ENCODE measurements at places on chromosomes 2 and 18.

GRCh38 chr2:148887350-148888002 lies 12.4 kb downstream of the KIF5C start:
- DNase-seq: no peak

DNA sequence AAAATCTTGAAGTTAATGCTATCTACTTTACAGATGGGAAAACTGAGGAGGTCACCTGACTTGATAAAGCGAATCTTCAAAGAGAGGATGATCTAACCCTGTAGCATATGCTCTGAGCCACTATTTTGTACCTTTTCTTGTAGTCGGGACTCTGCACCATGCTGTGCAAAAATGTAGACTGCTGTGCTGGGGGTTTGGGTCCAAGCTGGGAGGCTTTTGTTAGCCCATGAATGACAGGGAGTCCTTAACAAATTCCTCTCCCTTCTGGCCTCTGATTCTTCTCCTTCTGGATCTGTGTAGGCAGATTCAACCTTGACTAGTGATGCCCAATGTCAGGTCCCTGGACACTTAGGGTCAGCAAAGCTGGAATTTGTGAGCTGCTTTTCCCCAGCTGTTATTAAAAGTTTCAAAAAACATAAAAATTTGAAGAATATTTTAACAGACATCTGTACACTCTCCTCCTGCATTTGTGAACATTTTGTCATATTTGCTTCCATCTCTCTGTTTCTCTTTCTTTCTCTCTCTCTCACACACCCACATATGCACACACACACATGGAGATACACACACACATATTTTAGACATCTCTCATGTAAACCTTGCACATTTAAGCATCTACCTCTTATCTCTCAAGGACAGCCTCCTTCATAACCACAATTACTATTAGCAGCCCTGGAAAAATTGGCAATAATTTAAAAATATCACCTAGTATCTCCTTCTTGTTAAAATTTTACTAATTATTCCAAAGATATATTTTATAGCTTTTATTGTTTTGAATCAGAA lies 335.0 kb upstream of the TRIB2 start:
- no peak for DNase-seq

- peak; percentile 13 for DNase-seq
These were observed 632.4 kb downstream of the NYAP2 start for GRCh38 chr2:226031647-226032501.

DNA sequence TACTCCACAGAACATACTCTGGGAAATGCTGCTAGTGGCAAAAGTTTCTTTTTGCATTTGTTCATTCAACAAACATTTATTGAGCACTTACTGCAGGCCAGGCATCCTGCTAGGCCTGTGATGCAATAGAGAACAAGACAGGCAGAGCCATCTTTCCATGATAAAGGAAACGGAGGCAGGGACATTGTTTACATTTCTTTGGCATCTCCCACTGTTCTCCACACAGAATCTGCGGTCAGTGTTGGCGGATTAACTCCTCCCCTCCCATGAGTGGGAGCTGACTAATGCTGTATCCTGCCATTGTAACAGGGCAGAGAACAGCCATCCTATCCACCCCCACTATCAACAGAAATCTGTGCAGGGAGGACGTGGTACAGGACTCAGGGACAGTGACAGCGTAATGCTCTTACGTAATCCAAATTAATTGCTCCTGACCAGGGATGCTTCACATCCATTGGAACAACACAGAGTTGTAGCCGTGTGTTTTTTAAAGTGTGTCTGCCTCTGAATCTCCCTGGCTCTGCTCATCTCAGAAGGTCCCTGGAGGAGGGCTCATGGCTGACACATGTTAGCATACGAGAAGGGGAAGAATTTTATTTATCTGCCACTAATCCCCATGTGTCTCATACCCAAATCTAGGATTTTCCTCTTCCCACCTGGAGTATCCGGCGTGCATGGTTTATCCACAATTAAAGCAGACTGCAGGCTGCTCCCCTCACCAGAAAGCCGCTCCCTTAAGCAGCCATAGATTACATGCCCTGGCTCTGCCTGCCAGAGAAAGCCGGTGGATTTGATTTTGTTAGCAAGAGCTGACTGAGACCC lies 32.3 kb downstream of the STEAP3 start:
- peak; percentile 6 for DNase-seq

DNA sequence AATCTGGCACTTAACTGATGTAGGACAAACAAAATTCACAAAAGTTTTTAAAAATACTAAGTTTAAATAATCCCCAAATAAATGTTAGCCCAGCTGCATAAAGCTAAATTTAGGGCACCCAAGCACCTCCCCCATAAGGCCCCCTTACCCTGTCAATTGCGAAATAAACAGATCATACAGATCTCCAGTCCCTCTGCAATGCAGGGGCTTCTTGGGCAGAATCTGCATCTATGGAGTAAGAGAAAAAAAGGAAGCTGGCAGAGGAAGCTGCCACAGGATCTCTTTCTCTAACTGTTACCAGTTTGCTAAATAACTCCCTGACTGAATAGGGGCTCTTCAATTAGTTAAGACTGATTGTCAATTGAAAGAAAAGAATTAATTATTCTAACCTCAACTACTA lies 117.7 kb downstream of the MEMO1 start:
- no peak for DNase-seq

DNA sequence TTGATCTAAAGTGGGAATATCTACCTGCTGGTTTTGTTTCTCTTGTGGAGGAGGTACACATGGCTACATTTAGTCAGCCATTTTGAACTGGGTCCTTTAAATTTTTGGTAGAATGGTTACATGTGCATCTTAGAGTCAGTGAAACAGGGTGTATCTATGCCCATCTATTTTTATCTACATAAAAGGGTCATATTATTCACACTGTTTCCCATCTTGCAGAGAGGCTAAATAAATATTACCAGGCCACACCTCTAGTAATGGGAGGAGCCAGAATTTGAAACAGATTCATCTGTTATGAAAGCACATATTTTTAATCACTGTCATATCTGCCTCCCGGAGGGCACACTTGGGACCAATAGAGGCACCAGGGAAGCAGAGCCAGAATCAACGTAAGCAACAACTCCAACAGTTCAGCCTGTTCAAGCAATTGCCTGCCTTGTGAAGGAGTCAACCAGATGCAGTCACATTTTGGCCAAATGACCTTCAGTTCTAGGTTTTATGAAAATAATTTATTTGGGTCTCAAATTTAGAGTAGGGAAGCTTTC lies 376.8 kb downstream of the TSN start:
- DNase-seq: no peak

DNA sequence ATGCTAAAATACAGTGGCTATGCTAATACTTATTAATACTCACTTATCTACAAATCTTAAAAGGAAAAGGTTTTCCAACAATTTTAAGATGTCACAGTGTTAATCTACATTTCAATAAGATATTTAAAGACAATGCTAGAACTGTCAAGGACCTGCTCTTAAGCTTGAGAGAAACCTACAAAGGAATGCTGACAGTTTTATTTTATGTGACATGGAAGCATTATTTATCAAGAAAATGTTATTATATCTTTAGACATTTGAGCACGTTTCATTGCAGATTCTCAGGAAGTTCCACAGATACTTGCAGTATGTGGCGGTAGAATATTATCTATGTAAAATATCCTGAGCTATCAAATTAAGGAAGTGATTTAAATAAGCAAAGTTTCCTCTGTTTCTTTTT lies 1255.7 kb upstream of the ZEB2 start:
- DNase-seq: no peak

DNA sequence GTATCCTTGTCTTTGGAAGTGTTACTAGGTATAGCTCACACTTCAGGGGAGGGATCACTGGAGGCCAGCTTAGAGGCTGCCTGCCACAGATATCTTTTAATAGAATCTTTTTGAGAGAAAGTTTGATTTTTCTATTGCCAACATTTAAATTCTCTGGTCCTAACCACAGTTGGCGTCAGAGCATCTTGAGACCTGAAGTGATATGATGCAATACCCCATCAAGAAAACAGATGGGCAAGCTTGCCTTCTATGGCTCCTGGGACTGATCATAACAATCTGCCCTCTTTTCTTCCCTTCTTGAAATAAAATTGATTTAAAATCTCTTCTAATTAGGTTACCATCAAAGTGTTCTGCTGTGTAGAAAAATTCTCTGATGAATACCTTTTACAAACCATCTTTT lies 105.5 kb upstream of the ACKR3 start:
- DNase-seq: no peak

- DNase-seq: no peak
These were observed 147.3 kb upstream of the NRP2 start for GRCh38 chr2:205535001-205535400.
